GM13976 (cell line): ENCODE measurements at places on chromosomes 5 and 9.

DNA sequence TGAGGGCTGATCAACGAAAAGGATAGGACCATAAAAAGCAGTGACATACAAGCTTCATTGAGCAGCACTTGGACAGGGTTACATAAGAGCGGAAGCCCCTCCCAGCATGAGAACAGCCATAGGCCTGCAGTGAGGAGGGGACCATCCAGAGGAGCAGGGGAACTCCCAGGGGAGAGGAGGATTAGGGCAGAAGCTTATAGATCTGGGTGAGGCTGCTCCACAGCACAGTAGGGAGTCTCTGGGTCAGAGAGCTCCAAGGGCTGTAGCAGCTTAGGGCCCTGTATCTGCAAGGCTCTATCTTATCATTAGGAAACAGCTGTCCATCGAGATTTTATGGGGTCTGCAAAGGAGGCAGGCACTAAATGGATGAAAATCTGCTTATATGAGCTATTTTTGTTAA lies 186.6 kb downstream of the DOCK8 start:
- DNase-seq: no peak

GRCh38 chr5:69211200-69211599 lies 21.8 kb downstream of the CENPH start:
- DNase-seq: no peak

- no peak for DNase-seq
These were observed 33.4 kb upstream of the SPATA31E1 start for GRCh38 chr9:87849144-87849758.

- DNase-seq: no peak
These were observed 62.6 kb upstream of the LRRTM2 start for GRCh38 chr5:138937392-138938387.

DNA sequence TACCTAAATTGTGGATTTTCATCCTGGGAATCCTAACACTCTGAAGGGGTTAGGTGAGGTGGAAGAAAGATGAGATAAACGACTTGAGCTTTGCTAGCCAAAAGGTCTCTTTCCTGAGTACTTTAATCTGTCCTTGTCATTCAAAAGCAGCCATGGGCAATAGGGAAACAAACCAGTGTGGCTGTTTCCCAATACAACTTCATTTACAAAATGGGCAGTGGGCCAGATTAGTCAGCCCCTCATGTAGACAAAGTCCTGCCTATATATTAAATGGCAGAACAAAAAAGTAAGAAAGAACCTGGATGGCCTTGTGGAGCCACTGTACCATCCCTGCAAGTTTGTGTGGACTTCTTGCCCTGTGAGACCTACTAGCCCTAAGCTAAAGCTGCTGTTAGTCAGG lies 51.0 kb upstream of the NFIL3 start:
- no peak for DNase-seq

GRCh38 chr5:18113721-18114120 lies 479.5 kb downstream of the TAF11L14 start:
- no peak for DNase-seq

GRCh38 chr9:76465442-76466298 lies 6.7 kb downstream of the GCNT1 start:
- no peak for DNase-seq

GRCh38 chr5:135223891-135224625 lies 175.0 kb downstream of the MACROH2A1 start:
- DNase-seq: no peak

DNA sequence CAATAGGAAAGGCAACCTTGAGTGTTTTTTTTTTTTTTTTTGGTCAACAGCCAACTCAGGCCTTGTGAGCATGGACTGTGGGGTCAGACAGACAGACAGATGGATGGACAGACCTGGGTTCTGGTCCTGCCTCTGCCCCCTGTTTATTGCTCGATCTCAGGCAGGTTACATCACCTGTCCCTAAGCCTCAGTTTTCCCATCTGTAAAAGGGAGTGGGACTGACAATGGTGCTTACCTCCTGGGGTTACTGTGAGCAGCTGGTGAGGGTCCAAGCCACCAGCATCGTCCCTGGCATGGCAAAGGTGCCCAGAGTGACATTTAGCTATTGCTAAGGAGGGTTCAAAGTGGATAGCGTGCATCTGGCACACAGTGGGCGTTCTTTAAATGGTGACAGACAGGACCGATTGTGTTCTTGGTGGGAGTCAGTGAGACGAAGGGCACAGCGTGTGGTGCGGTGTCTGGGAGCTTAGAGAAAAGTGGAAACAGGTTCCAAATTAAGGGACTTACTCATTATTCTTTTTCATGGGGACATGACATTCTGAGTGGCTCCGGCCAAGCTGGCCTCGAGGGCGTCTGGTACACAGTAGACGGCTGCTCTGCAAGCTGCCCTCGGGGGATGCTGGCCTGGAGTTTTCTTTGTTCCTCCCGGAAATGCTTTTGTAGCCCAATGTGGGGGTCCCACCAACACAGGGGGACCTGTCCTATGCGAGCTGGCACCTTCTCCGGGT lies 72.1 kb downstream of the COL27A1 start:
- DNase-seq: no peak

GRCh38 chr5:44266882-44267576 lies 122.2 kb downstream of the FGF10 start:
- no peak for DNase-seq

DNA sequence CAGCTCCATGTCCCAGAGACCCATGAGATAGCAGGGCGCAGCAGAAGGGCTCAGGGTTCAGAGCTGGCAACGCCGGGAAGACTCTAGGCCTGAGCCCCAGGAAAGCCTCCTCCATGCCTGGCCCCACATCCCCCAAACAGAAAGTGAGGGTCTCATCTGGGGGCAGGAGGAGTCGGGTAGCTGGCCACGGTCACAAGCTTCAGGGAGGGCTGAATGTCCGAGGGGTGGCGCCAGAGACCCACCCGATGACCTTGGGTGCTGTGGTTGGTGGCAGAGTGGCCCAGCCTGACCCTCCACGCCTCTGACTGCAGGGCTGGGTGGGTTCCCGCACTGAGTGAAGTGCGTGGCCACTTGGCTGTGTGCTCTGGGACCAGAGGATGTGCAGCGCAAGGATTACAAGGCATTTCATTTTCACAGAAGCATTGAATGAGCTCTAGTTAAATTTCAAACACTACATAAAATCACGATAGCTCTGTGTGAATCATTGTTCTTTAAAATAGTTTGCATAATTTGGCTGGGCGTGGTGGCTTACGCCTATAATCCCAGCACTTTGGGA lies 3.0 kb downstream of the C8G start:
- DNase-seq: peak; percentile 64

DNA sequence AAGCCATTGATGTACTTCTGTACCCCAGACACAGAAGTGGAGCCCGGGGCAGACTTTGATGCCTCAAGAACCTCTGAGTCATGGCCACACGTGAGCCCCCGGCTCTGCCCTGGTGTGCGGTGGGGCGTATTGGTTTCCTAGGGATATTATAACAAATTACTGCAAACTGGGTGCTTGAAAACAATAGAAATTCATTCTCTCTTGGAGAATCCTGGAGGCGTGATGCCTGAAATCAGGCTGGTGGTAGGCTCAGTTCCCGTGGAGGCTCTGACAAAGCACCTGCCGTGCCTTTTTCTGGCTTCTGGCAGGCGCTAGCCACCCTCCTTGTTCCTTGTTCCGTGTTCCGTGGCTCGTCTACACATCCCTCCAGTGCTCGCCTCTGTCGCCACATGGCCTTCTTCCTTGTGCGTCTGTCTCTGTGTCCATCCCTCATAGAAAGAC lies 24.2 kb downstream of the NEK6 start:
- no peak for DNase-seq

DNA sequence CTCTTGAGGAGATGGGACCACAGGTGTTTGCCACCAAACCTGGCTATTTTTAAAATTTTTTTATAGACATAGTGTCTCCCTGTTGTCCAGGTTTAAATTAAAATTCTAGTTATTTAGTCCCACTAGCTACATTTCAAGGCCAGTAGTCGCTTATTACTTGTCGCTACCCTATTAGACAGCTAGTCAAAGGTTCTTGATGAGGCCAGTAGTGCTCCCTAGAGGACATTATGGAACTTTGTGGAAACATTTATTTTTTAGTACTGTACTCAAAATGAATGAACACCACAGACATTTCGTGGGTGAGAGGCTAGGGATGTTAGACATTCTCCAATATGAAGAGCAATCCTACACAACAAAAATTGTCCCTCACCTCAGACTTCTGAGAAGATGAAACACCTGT lies 14.4 kb upstream of the GRXCR2 start:
- DNase-seq: no peak

- DNase-seq: no peak
These were observed 53.3 kb downstream of the SETX start for GRCh38 chr9:132301521-132301920.

DNA sequence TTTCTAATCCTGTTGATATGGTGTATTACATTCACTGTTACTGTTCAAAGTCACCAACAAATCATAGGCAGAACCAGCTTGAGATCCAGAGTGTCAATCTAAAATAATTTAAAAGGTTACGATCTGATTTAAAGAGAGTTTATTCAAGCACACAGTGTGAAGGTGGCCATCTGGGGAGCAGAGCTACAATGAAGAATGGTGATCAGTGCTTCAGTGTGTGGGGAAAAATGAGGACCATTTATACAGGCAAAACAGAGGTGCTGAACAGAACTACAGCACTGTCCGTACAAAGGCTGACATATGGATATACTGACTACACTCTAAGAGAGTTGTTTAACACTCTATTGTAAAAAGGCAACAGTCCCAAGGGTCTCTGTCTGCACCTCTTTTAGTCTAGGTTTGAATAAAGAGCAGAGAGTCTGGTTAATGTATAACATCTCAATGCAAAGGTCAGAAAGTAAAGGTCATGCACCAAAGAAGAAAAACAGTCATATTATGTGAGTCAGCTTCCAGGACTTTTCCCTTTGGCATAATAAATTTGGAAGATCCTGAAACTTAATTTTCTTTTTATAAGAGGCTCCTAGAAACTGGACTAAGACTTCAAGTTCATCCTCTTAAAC lies 29.7 kb upstream of the TDRD7 start:
- DNase-seq: no peak

GRCh38 chr5:97065475-97065874 lies 76.9 kb downstream of the LIX1 start:
- no peak for DNase-seq

GRCh38 chr5:5585751-5586341 lies 163.4 kb downstream of the ICE1 start:
- no peak for DNase-seq

GRCh38 chr5:53265043-53265442 lies 155.5 kb upstream of the MOCS2 start:
- DNase-seq: no peak

DNA sequence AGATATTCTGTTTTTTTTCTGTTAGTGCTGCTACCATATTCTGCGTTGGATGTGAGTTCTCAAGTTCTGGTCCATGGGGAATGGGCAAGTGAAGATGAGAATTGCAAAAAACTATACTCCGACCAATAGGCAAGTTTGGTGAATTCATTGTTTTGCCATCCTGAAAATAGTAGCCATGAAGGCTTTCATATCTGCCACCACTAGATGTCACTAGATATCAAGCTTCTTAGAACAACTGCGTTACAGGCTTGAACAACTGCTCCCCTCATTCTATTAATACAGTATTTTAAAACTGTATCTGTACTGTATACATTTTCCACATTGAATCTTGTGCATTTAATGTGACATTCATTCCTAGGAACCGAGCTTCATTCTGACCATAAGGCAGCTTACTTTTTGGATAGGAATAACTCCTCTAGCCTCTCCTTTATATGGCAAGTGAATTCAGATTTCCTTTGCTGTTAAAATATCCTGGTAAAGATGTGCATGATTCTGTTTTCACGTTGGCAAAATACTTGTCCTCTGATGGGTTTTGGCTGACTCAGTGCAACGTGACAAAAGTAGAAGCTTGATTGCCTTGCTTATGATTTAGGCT lies 163.6 kb downstream of the SREK1 start:
- DNase-seq: peak; percentile 59

- no peak for DNase-seq
These were observed 44.3 kb upstream of the NIPBL start for GRCh38 chr5:36832274-36832673.

GRCh38 chr5:78527054-78527859 lies 121.3 kb downstream of the LHFPL2 start:
- DNase-seq: no peak

DNA sequence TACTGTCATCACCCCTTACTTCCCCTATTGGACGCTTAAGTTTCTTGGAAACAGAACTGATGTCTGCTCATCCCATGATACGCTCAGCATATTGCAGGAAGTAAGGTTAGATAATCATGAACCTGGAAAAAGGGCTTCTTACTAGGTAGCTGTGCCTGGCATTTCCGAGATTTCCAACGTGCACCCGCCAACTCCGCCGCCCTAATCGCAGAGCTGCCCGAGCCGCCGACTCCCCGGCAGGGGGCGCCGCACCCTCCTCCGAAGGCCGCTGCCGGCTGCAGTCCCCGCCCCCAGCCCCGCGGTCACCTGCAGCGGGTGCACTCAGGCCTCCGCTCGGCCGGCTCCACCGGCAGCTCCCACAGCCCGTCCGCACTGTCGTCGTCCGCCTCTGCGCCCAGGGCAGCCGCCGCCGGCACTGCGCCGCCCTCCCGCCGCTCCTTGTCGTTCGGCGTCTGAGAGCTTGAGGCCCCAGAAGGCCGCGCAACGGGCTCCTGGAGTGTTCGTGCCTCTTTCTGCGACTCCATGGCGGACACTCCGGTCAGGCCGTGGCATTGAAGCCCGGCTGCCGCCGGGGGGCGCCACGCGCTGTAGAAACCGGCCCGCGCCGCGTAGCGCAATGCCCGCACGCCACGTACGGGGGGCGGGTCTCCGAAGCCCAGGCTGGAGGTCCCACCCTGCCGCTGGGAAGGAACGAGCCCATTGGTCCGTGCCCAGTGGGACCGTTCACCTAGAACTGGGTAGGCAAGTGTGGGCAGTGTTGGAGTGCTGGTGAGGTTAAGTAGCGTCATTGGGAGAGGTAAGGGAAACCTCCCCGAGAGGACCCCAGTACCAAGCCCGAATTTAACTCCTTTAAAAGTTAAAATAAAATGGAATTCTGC lies at the start of gene DTWD2:
Gene DTWD2 (minus strand): TSS at position 560 of the 878 bp plus-strand sequence. CDS start 36 bp downstream, at position 524.
- peak; percentile 95 for DNase-seq

DNA sequence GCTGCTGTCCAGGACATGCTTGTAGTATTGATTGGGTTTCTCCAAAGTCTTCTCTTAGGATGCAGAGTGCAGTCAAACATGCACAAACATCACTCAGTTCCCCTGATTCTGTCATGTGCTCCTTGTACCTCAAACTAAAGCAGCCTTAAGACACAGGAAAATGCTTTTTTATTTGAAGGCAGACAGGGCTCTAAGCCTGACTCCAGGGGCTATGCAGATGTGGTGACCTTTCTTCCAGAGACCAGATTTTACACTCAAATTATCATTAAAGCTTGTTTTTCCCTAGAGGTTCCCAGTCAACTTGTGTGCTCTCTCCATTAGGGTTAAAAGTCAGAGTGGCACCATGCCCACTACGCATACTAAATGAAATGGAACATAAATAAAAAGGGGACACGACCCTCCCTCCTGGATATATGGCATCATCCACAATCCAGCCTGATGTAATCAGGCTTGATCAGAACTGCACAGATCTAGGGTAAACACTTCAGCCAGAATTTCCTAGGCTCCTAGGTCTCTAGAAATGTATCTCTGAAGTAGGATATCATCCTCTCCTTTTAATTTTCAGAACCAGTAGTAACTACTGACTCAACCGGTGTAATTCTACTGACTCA lies 771.1 kb downstream of the NR2F1-AS1 start:
- no peak for DNase-seq
